Right renal pelvis (tissue), 4 donors: ENCODE measurements at places on chromosomes 1 and 21. TPM values are rescaled to one million over a fixed set of nuclear protein-coding genes. Genes with fewer than 3 reads are reported as not detected.

GRCh38 chr1:233113009-233113879 lies 162.8 kb downstream of the NTPCR start:
- DNase-seq, result peak; percentile 69

Gene RNU1-1
- not detected for polyA plus RNA-seq

DNA sequence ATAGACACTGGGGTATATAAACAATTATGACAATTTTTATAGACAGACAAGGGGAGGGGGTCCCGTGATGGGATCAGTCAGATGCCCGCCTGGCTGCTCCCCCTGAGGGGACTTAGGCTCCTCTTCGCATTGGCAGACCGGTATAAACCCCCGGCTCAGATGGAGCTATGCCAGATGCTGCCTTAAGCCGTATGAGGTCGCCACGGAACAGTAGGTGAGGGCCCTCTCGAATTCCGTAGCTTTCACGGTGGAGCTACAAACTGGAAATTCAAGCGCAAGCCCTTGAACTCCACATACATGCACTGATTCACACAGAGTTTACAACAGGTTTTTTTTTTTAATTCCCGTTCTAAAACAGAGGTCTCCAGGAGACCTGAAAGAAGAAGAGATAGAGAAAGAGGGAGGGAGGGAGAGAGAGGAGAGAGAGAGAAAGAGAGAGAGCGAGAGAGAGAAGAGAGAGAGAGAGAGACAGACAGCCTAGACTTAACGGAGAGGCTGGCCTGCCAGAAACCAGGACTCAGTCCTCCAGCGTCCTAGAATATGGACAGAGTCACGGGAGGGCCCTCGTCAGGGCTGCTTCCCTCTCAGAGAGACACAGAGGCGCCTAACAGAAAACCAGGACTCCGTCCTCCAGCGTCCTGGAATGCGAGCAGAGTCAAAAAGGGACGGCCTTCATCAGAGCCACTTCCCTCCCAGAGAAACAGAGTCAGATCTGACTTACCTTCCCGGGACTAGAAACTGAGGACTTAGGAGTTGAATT lies 24.4 kb upstream of the TMEM54 start:
- DNase-seq, result no peak

Gene PROK1
- polyA plus RNA-seq, result 0.39 TPM

Gene SH2D2A
- polyA plus RNA-seq, result 0.79 TPM

Gene LCE1A
- not detected for polyA plus RNA-seq

Gene IGSF3
- 31.0 TPM for polyA plus RNA-seq

Gene FAM229A
- 6.2 TPM for polyA plus RNA-seq

Gene PLD5
- 1.8 TPM for polyA plus RNA-seq

DNA sequence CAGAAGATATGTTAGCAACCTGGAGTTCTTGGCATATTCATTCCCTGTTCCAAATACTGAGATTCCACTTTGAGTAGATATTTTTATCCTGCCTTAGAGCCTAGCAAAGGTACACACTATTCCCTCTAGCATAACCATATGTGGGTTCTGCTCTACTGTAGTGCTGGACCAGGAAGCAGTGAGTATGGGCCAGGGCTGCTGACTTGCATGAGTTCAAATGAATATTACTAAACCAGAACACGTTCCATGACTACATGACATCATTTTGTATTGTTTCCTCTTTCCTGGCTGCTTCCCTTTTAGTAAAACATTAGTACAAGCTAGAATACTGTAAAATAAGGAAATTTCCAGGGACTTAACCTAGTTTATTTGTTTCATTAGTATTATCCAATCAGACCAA lies 41.1 kb downstream of the TNFSF18 start:
- no peak for DNase-seq

DNA sequence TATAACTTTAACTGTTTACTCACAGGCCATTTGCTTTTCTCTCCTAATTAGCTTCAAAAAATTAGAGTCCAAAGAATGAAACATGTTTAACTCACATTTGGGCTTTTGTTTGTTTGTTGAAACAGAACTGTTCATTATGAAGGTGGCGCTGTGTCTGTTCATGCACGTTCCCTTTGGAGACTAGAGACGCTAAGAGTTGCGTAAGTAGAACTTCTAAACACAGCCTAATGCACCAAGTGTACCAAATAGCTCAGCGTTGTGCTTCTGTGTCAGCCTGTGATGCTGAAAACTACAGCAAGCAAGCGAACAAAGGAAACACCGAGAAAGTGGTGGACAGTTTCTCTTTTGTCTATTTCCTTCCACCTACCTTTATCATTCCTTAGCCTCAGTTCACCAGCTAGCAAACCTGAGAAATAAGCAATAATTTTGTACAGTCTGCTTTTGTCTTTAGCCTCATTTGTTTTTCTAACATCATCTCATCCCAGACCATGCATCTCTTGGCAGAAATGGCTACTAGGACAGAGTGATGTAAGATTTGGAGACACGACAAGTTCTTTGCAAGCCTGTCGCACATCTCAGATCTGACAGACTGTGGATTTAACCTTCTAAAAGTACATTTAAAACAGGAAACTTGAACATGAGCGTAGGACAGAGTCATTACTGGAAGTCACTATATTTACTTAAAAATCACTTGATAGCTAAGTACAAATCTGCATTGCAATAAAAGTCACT lies 375.1 kb downstream of the RYR2 start:
- no peak for DNase-seq
